ENCODE measurements at places on chromosomes 12 and 14.

DNA sequence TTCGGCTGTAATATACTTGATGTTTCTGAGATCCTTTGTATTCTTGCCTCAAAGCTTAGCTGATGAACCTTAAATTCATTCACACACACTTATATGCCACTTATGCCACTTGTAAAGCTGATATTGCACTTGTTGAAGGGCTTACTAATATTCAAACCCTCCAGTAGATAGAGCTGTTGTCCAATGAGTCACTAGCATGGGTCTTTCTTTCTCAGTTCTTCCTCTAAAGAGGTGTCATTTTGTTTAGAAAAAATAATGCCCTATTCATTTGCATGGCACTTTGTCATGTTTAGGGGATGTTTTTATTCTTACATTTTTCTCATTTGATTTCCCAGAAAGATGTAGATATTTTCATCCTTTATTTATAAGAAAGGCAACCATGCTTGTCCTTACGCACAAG is 56.4 kb downstream of the MON2 start:
- DNase-seq, result no peak

DNA sequence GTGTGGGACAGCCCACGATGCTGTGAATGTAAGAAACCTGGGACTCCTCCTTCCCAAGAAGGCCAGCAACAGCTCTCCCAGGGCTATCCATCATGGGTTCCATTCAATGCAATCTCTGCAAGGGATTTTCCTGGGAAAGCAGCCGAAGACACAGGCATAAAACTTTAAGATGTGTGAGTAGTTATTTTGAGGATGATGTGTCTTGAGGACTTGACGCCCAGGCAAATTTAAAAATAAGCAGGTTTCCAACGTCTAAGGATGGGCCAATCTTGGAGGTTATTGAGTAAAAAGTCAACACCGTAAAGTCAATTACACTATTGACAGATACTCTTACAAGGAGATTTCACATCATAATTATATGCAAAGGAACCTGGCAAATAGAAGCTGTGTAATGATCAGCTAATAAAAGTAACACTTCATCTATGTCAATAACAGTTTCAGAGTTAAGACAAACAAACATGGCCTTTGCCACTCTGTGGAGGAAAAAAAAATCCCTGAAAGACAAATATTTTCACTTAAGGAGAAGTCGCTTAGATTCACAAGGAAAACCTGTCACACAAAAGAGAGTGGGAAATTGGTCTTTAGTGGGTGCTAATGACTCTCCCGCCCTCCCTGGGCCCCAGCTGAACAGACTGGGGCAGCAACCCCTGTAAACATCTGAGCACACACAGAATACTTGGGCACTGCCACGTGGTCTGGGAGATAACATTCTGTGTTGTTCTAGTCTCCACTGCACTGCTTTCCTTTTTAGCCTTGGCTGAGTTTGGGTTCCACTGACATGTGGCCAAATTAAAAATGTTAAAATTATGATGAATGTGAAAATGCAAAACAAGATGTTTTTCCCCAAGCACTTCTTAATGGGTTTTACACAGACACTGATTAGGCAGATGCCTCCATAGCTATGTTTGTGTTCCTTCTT is 240.9 kb downstream of the FOXN3 start:
- DNase-seq, result no peak

GRCh38 chr14:21675566-21675965 is 1.9 kb upstream of the OR4E1 start:
- DNase-seq, result no peak

- DNase-seq, result no peak
These were observed 66.1 kb downstream of the CHGA start for GRCh38 chr14:92988786-92989755.
